Central memory CD8-positive, alpha-beta T cell (primary cell): ENCODE measurements at places on chromosomes 3 and 15.

GRCh38 chr3:119279101-119279554, 15.1 kb upstream of the ARHGAP31 start:
- DNase-seq, result no peak

DNA sequence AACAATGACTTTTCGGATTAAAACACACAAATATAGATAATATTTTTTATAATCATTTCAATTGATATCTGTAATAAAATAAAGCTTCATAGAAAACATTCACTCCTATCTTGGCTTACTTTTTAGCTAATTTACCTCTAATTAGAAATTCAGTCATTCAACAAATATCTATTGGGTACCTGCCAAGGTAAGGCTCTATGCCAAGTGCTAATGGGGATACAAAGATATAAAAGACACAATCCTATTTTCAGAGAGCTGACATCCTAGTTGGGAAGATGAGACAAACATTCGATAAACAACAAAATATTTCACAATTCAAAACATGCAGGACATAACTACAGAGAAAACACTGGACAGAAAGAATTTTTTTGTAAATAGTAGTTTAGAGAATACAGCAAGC, 63.3 kb downstream of the ULK4 start:
- DNase-seq, result no peak

DNA sequence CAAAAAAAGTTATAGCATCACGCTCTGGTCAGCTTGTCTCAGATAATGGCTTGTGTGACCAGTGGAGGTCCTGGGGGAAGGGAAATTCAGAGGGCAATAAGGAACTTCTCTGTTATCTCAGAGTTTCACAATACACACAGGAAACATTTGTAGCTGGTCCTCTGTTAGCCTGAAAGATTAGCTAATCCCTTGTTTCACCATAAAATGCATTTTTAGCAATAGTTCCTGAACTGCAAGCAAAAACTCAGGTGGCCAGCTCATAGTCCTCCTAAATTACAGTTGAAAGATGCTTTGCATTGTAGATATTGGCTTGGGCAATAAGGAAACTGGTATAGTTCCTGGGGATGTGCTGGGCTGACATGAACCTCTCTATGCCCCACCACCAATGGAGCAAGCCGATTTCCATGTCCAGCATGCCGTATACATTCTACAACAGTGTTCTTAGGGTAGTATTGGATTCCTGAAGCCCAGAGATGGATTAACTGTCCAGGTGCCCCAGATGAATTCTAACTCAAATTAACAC, 141.5 kb upstream of the TBL1XR1 start:
- no peak for DNase-seq

DNA sequence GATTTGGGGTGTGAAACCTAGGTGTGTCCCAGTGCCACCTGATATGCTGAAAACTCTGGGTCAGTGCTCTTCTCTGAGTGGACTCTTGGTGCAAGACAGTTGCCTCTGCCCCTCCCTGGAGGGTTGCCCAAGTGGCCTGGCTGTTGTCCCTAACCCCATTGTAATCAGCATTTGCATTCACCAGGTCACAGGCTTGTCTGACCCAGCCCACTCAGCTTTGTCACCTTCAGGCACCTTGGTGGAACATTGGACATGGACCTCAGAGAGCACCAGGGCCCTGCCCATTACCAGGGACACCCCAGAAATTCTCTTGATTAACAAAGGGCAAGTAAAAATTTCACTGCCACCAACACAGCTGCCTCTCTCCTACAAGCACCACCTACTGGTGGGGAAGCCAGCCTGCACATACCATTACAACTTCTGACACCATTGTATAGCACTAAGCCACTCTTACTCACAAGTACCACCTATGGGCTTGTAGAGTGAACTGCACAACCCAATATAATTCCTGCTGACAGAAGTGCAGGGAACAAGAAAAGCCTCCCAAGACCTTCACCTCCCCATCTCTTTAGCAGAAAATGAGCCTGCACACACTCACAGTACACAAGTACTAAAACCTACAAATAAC, 324.6 kb downstream of the EPHA6 start:
- no peak for DNase-seq

DNA sequence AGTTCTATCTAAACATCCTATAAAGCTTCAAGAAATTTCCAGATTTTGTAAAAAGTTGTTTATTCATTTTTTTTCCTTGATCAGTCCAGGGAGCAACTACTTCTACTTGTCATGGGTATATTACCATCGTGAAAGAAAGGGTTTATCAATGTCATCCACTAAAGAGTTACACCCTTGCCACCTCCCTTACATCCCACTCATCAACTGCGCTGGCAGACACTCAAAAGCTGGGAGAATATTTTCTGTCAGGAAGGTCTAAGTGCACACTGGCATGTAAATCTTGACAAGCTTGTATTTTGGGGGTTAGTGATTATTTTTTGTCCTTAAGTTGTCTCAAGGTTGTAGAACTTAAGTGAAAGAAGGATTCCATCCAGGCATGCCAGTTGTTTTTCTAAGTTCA, 188.3 kb upstream of the ARL6 start:
- DNase-seq, result no peak

DNA sequence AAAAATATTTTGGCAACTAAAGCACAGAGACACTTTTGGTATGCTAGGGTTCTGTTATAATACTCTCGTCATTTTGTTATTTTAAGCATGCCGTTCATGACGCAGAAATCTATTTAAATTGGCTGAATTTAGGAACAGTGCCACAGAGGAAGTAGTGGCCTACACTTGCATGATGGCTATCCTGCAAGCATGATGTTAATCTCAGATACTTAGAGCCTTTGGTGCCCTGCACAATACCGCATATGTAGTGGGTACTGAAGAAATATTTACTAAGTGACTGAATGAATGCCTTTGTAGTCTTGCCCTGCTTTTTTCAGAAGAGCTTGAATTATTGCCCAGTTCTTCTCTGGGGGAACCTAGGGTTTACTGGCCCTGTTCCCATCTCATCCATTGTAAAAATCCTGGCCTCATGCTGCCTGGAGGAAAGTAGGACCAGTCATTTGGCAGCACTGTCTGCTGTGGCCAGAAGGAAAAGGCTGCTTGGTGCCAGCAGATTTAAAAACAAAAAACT, 79.0 kb downstream of the SERPINI1 start:
- no peak for DNase-seq

DNA sequence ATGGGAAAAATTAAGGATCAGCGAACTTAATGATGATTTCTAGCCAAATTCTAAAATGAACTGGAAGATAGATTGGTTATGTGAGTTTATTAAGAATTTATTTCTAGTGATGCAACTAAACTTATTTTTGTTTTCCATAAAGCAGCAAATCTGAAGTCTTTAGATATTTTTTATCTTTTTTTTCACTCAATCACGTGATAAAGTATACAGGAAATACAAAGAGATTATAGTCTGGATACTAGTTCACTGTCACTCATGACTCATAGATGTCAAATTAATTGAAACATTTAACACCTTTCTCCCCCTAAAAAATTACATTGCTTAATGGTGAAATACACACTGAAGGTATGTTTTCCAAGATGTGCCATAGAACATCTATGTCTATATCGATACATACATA, 416.9 kb downstream of the TUSC7 start:
- DNase-seq, result no peak

DNA sequence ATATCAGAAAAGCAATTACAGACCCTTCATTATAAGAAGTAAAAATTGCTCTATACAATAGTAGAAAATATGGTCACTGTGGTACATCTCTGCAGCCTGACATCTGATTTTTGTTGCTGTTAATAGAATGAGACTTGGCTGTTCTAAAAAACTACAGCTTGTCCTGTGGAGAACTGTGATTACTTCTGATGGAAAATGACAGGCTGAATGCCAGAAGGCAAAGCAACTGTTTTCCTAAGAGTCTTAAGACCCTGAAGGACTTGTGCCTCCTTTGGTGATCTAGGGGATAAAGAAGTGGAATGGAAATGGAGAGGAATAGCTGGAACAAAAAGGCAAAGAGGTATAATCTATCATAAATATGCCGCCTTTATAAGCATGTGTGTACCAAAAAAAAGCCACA, 314.8 kb downstream of the BCHE start:
- no peak for DNase-seq

DNA sequence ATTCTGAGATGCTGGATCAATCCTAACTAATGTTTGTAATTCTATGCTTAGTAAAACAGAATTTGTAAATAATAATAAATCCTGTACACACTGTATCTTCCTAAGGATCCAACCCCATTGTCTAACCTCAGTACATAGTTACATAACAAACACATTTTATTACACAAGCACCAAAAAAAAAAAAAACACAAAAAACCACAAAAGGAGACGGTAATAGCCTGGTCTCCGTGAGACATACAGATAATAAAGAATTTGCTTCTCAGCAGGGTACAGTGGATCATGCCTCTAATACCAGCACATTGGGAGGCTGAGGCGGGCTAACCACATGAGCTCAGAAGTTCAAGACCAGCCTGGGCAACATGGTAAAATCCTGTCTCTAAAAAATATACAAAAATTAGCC, 558.7 kb downstream of the MAGI1 start:
- DNase-seq, result no peak

DNA sequence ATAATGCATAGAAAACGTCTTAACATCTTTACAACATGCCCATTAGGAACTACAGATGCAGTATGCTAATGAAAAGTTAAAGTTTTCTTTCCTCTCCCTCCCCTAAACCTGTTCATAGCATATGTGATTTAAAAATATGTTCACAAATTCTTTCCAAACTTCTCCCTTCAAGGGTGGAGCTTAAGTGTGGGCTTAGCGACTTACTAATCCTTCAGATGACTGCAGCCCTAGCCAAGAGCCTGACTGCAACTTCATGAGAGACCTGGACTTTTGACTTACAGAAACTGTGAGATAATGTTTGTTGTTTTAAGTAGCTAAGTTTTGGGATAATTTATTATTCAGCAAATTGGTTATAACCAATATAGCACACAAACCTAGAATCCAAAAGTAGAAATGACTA, 22.0 kb upstream of the ANXA2 start:
- no peak for DNase-seq

GRCh38 chr3:1139071-1139470, 46.2 kb downstream of the CNTN6 start:
- no peak for DNase-seq
